Esophagus mucosa (tissue), 1 donor: ENCODE measurements at places on chromosomes 11 and 22. TPM values are rescaled to one million over a fixed set of nuclear protein-coding genes. Genes with fewer than 3 reads are reported as not detected.

TST gene
- total RNA-seq = 83.2 TPM

MS4A8 gene
- total RNA-seq = not detected

TCN2 gene
- total RNA-seq = 3.5 TPM

SMTNL1 gene
- not detected for total RNA-seq
